DMS53 (cell line): ENCODE measurements at places on chromosomes 7 and 10.

DNA sequence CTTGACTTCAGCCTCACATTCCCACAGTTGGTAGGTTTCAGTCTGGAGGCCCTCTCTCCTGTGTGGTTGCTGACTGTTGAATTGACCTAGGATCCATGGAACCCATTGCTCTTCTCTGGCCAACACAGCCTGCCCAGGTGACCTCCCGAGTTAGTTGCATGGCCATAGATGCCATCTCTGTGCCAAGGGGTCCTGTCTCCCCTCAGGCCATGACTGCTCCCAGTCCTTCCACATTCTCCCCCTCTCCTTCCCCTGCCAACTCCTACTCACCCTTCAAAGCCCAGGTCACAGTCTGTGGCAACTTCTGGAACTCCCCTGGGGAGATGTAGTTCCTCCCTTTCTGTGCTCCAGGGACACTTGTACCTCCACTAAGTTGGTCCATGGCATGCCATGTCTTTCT is 67.3 kb upstream of the GRB10 start:
- no peak for DNase-seq

DNA sequence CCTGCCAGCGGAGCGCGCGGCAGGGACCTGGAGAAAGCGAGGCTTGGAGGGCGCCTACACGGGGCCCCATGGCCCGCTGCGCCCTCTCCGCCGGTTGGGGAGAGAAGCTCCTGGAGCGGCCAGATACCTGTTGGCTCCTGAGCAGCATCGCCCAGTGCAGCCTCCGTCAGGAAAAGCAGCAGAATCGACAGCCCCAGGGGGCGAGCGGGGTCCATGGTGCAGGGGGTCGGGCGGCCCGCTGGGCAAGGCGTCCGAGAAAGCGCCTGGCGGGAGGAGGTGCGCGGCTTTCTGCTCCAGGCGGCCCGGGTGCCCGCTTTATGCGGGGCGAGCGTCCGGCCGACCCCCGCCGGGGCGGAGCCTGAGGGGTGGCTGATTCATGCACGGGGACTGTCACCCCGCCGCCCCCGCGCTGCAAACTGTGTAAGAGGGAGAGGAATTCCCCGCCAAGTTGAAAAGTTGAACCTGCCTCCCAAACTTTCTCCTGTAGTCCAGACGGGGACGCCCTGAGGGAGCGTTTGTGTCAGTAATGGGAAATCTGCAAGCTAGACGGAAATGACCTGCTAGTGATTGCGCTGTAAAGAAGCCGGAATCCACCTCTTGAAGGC is at the start of gene TFPI2:
TSS of gene TFPI2 (minus strand) at position 290 of the 605 bp plus-strand sequence. CDS start at position 215, 75 bp downstream.
- DNase-seq, result peak; percentile 63

DNA sequence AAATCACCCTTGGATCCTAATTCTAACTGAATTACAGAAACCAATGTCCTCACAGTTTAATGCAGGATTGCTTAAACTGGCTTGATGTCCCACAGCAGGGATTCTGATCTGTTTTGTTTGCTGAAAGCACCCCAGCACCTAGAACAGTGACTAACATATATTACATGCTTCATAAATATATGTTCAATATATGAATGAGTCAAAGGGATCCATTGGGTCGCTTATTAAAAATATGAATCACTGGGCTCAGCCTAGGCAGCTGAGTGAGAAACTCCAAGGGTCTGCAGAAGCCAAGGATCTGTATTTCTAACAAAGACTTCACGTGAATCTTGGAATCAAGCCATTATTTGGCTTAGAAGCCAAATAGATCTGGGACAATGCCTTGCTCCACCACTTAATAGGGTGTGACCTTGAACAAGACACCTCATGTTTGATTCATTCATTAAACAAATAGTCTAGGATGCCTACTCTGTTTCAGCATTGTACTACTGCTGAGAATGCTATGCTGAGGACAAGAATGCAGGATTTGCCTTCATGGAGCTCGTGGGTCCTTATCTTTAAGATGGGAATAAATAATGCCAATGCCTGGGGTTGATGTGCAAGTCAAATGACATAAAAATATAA is 103.4 kb upstream of the DLX6 start:
- DNase-seq, result peak; percentile 29

GRCh38 chr10:36126076-36126475 is 484.0 kb upstream of the FZD8 start:
- no peak for DNase-seq

- DNase-seq, result no peak
Observed at GRCh38 chr7:135811506-135811905, 62.9 kb upstream of the FAM180A start.

DNA sequence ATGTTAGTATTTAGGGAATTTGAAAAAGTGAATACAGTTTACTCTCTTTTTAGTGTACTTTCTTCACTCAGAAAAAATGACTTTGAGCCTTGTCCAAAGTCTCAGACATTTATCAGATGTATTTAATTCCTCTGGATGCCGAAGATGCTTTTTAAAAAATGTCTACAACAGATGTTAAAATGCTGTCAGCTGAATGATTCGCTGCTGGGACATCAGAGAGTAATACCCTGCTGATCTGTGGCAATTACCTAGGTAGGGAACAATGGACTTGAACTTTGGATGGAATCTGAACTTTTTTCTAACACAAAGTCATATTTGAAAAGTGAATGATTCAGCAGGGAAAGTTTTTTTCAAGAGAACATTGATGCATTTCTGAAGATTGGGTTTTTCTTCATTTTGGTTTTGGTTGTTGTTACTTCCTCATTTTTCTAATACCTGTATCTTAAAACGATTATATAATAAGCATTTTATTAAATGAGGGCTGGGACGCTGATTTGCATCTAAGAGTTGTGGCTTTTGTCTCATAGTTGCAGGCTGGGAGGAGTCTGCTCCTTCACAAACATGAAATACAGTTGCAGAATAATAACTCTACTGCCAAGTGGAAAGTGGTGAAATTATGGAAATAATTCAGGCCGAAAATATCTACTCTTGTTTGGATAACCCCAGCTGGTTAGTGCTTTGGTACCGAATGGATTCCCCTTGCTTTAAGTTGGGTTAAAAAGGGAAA is 98.0 kb downstream of the SPAG6 start:
- no peak for DNase-seq

DNA sequence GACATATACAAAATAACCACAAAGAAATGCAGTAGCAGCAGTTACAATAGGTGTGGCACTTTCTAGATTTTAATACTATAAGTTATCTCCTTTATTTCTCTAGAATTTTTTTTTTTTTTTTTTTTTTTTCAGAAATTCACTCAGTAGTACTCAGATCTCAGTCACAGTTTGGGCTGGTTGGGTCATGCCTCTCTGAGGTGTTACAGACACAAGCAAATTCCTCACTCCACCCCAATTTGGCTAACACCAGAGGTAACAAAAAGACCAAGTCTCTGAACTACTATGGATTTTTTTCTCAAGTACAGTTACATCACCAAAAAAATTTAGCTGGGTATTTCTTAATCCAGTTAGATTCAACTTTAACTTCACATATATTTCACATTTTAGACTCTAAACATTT is 985.1 kb upstream of the LRRN3 start:
- peak; percentile 40 for DNase-seq

GRCh38 chr10:104045151-104046089 is 40.3 kb downstream of the COL17A1 start:
- DNase-seq, result peak; percentile 74

DNA sequence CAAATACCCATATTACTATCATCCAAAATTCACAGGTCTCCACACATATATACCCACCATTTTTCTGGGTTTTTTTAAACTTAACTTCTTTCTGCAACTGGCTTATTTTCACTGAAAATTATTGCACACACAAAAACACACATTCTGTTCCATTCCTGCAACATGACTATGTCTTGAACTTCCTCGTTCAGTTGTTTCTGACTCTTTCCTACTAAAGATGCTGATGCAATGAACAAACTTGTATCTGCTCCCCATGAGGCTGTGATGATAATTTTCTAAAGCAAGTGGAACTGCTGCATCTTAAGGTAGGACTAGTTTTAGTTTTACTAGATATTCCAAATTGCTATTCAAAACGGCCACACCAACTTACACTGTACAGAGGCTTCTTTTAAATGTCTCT is 77.7 kb downstream of the OSBPL3 start:
- DNase-seq, result no peak

- no peak for DNase-seq
Observed at GRCh38 chr7:5452937-5453540, 29.4 kb upstream of the TNRC18 start.

DNA sequence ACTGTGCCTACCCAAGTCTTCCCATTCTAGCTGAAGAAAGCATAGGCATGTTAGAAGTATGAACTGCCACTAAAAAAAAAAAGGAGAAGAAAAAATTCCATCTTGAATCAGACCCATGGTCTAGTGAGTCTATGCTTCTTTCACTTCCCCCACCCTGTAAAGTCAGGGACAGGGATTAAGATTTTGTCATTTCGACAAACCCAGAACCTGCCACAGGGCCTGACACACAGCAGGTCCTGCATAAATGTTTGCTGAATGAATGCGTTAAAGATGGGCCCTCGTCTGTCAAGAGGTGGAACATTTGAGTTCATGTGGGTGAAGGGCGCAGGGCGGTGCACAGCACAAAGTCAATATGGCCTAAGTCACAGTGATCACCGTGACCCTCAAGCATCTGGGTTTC is 4.9 kb downstream of the HIPK2 start:
- DNase-seq, result no peak

- DNase-seq, result no peak
Observed at GRCh38 chr10:89003344-89003743, 12.7 kb downstream of the FAS start.

DNA sequence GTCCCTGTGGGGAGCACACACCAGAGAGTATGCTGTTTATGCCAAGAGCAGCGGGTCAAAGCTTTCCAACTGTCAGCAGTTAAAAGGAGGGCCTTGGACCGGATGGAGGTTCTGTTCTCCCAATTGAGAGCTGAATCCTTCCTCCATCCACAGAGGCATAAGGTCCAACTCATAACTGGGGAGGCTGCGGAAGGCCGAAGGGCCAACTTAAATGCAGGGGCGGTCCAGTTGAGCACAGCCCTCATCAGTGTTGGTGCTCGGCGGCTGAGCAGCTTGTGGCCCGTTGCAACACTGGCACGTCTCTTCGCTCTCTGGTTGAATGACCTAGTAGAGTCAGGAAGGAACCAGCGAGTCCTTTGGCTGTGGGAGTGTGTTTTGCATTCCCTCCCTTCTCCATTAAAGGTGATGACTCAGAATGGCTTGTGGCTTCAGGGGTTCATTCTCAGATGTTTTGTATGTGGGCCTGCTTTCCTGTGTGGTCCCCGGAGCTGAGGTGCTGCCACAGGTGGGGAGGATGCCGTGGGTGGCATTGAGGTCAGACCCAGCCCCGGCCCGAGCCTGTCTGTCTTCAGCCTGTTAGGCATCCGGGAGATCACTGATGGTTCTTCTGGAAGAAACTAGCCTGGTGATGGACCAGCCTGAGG is 44.8 kb upstream of the DMBT1 start:
- no peak for DNase-seq

DNA sequence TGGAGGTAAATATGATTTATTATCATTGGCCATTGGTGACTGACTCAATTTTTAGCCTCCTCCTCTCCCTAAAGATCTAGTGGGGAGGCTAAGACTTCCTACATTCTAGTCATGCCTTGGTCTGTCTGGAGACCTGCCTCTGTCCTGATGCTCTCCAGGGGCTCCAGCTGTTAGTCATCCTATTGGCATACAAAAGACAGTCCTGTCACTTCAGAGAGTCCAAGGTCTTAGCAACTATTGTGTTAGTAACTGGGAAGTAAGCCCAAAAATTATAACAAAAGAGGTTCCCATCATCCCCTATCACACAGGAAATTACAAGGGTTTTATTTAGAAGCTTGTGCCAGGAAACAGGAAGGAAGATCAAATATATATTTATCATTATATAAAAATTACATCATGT is 400.6 kb upstream of the VSTM2A start:
- no peak for DNase-seq

- no peak for DNase-seq
Observed at GRCh38 chr10:115981081-115981480, 291.9 kb downstream of the GFRA1 start.

DNA sequence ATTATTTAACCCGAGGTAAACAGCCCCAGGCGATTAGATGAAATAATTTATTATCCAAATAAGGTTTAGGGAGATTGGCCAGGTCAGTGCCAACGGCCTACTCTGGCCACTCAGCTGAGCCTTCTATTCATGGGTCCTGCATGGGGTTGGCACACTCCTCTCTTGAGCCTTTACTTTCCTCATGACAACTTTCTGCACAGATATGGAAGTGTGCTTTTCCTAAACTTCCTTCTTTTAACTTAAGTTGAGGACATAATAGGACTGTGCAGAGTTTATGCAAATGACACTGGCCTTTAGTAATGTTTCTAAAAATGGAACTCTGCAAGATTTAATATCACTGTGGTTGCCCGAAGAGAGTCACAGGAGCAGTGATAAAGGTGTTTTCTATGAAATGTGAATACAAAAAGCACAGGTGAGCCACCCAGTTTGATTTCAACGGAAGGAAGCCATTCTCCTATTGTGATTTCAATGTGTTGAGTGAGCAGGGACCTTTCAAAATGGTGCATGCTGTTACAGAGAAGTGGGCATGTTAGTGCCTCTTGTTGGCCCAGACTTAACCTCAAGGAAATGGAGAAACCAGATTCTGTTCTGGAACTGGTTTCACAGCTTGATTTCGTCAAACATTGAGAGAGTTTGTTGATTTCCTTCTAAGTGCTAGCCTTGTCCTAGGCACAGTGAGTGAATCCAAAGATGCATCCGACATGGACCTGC is 55.7 kb downstream of the LYZL2 start:
- DNase-seq, result no peak

GRCh38 chr7:44112231-44112996 is 8.3 kb downstream of the AEBP1 start:
- peak; percentile 92 for DNase-seq

- peak; percentile 75 for DNase-seq
Observed at GRCh38 chr10:93746844-93747284, 10.9 kb upstream of the LGI1 start.

- no peak for DNase-seq
Observed at GRCh38 chr10:9097206-9097990, 1042.9 kb downstream of the GATA3 start.

- no peak for DNase-seq
Observed at GRCh38 chr10:119931871-119932270, 39.3 kb downstream of the SEC23IP start.

DNA sequence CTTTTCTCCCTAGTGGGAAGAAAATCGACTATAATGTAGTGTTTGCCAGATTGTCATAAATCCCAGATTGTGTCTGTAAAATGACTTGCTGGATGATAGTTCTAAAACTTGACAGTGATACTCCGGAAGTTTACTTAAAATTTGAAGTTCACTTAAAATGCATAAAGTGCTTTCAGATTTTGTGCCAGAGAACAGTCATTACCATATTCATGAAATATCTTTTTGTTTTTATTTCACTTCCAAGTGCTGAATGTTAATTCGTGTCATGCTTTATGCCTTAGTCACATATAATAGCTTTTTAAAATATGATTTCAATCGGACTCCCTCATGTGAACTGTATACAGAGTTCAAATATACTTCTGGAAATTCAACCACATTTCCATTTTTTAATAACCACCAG is 30.4 kb downstream of the PRPF18 start:
- DNase-seq, result no peak

- peak; percentile 10 for DNase-seq
Observed at GRCh38 chr7:89104748-89105685, 309.5 kb upstream of the TEX47 start.

- DNase-seq, result no peak
Observed at GRCh38 chr10:55929291-55929690, 431.8 kb downstream of the ZWINT start.

GRCh38 chr10:4456776-4457175 is 369.2 kb upstream of the AKR1E2 start:
- DNase-seq, result no peak
